Inflammatory macrophage (primary cell): ENCODE measurements at places on chromosomes 2 and 18.

DNA sequence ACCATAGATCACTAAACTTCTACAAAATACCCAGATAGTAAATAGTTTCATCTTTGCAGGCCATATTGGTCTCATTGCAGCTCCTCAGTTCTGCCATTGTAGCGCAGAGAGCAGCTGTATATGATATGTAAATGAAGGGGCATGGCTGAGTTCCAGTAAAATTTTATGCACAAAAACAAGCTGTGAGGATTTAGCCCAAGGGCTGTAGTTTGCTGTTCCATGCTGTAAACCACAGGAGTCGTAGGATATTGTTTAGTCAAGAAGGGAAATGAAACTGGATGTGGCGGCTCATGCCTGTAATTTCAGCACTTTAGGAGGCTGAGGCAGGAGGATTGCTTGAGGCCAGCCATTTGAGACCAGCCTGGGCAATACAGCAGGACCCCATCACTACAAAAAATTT lies 83.0 kb downstream of the MGAT5 start:
- DNase-seq: no peak

- DNase-seq: no peak
Observed at GRCh38 chr2:78890935-78891334, 134.6 kb upstream of the REG3G start.

GRCh38 chr2:74691929-74692328 lies 37.9 kb downstream of the SEMA4F start:
- DNase-seq: no peak

DNA sequence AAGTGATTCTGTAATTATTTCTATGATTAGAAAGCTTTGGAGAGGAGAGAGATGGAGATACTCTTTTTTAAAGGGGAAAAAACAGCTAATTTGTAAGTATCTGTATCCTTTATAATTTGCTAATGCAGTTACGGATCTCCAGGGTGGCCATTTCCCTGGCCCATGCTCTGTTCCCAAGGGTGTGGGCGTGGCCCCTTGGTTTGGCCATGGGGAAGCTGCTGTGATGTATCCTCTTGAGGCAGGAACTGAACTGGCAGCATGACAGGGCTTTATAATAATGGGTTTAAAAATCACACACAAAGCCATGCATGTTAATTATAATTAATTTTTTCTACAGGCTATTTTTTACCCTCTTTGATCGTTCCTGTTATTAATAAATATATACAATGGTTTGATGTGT lies 27.0 kb downstream of the TRAPPC12 start:
- no peak for DNase-seq

- DNase-seq: no peak
Observed at GRCh38 chr2:221844212-221845020, 272.3 kb upstream of the EPHA4 start.

DNA sequence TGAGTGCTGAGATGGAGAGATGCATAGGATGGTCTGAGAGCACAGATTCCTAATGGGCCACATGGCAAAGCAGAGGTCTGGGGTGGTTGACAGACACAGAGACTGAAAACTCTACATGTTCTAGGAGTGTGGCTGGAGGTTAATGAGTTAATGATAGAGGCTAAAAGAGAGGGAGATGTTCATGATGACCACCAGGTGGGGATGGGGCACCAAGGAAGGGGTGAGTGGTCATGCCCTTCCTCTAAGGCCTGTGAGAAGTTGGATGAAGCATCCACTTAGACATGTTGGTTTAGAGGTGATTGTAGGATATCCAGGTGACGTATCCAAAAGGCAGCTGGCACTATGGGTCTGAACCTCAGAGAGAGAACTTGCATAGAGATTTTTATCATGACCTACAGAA lies 102.1 kb downstream of the LRP2 start:
- no peak for DNase-seq

DNA sequence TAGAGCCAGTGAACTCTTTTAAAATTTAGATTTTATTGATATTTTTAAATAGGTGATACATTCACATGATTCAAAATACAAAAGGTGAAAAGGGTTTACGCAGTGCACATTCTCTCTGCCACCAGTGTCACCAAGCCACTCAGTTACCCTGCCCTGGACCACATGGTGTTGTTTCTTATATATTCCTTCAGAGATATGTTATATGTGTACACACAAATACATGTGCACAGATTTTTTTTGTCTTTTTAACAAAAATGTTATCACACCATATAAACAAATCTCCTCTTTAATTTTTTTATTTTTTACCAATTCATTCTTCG lies 26.2 kb downstream of the SERPINB4 start:
- DNase-seq: no peak

DNA sequence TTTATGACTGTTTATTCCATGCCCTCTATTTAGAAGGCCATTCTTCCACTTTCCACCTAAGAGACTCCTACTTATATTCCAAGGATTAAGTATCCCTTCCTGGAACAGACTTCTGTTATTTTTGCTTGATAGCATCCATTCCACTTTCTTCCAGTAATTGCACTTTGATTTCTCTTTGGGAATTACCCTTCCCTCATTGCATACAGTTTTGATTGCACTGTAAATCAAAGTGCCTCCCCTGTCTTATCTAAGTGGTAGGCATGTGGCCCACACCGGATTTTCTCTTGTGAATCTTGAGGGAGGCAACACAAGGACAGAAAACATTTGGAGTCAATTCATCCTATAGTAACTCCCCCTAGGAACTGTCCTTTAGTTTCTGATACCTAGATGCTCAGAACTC lies 120.4 kb downstream of the PDE11A start:
- DNase-seq: no peak
